Stimulated activated CD4-positive, alpha-beta T cell treated with anti-CD3 and anti-CD28 coated beads, TNF-alpha, amount 100 ng/mL, for 1 hour (primary cell): ENCODE measurements at places on chromosomes 7 and 10.

DNA sequence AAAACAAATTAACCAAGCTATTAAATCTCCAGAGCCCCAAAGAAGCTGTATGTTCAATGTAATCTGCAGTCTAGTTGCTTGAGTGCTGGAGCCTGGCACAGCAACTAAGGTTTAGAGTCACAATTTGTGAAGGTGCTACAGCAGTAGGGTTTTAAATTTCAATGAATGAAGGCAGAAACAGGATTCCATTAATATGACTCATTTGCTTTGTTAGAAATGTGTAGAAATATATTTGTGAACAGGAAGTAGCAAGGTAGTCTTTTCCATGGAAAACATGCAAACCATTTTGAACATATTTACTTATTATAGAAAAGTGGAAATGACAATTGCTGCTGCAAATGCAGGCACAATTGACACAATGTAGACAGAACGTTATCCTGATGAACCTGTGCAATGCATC, 149.0 kb upstream of the STEAP4 start:
- DNase-seq, result no peak

DNA sequence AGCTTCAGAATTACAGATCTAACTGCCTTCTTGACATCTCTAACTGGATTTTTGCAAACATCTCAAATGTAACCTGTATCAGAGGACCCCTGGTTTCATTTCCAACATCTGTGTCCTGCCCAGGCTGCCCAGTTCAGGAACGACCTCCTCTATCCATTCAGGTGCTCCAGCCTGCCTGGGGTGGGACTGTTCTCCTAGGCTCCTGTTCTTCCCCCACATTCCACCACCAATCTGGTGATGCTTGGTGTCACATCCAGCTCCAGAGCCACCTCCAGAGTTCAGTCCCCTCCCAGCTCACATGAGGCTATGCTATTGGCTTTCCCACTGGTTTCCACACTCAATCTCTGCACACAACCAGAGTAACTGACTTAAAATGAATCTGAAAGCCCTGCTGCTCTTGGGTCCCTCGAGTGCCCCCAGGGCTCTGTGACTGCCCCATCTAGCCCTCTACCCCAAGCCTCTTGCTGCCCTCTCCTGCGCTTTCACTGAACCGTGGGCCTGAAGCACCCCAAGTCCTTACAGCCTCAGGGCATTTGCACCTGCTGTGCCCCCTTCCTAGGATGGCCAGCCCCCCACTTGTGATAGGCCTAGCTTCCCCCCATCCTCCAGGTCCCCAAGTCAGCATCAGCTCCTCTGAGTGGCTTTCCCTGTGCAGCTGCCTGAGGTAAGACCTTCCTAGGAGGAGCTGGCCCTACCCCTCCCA, 46.1 kb downstream of the PPIF start:
- DNase-seq, result no peak

GRCh38 chr7:121513105-121513504, 117.0 kb upstream of the FAM3C start:
- DNase-seq, result no peak

DNA sequence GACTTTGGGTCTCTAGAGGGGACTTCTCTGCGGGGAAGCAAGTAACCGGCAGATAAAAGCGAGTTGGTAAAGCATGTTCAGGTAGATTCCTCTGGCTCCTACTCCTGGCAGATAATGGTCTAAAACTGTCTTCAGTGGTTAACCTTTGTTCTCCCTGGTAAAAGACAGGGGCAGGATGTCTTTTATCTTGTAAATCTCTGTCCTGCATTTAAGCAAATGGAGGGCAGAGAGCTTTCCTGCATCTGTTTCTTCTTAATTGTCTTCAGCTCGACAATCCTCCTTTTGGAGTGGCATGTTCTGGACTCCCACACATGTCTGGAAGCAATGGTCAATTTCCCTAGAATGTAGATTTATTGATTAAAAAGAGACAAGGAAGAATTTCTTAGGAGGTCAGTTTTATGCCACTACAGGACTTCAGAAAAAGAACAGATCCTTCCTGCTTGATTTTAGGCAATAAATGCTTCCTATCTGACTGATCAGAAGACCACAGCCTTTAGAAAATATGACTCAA, 16.6 kb downstream of the C7orf33 start:
- DNase-seq, result no peak

GRCh38 chr10:114042895-114043531, 653 bp upstream of the ADRB1 start:
- DNase-seq, result no peak

- DNase-seq, result no peak
These were observed 32.6 kb downstream of the ELFN1 start for GRCh38 chr7:1702652-1703051.

DNA sequence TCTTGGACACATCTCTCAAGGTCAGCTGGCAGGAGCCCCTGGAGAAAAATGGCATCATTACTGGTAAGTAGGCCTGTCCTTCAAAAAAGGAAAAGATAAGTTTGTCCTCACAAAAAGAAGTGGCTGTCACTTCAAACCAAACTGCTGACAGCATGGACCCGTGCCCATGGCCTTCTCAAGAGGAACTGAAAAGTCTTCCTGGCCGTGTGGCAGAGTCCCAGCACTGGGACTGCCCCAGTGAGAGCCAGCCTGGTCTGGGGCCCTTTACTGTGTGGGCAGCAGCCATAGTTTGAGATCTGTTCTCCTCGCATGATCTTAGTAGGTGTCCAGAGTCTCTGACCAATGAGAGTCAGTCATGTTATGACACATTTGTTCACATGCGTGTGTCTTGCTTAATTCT, 614.2 kb upstream of the FOXK1 start:
- DNase-seq, result no peak

- DNase-seq, result no peak
These were observed 28.9 kb upstream of the CREB3L2 start for GRCh38 chr7:138030679-138031351.

- no peak for DNase-seq
These were observed 14.4 kb downstream of the ALKBH4 start for GRCh38 chr7:102450242-102450641.

DNA sequence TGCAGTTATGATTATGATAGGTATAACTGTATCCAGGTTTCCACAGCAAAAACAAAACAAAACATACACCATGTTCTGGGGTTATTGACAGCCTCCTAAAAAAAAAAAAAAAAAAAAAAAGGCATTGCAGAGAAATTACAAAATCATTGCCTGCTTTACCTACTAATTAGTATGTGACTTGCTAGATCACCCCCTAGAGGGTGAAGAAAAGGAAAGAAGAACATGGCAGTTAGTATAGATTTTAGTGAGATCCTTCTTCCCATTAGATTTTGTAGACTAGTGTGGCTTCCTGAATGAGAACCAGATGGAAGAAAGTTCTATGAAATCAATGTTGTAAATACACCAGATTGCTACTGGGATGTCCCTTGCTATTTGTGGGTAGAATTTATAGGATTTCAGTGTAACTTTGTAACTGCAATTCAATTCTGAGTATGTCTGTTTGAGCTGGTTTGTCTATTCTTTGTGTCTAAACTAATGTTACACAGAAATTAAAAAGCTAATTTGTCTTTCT, 24.0 kb upstream of the AGBL3 start:
- no peak for DNase-seq

DNA sequence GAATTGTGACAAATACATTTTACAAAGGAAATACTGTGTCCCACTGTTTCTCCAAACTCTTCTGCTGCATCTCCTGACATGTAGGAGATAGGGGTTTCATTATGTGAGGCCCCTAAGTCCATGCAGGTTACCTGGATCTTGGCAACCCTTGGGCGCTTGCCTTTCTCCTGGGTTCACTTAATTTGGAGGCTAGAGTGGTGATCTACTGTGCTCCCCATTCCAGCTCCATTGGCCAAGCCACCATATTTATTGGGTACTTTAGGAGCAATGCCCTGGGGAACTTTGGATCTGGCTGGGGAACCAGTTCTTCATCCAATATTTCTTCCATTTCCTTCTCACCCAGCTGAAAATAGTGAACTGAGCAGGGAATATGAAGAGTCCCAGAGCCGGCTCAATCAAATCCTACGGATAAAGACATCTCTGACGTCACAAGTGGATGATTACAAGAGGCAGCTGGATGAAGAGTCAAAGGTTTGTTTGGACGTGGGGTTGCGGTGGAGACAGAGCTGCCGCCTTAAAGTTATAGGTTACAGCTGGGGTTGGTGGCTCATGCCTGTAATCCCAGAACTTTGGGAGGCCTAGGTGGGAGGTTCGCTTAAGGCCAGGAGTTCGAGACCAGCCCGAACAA, 18.5 kb downstream of the MYH16 start:
- DNase-seq, result no peak

GRCh38 chr7:155430606-155431005, 27.3 kb upstream of the EN2 start:
- DNase-seq, result no peak

DNA sequence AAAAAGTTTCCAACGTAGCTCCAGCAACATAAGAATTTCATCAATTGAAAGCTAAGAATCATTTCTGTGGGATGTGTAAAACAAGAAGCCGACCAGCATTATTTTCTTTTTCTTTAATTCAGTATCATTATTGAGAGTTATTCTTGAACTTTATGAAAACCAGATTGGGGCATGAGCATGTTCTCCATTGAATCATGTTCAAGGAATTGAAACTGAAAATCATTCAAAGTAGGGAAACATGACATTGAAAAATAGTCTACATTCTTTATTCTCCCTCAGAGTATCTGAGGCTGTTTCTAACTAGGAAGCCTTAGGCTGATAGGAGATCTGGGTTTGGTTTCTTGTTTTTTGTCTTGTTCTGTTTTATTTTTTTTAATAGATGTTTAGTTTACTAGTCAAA, 253.7 kb downstream of the DYNC1I1 start:
- DNase-seq, result no peak

- no peak for DNase-seq
These were observed 110.7 kb downstream of the RALA start for GRCh38 chr7:39733881-39734632.

- DNase-seq, result no peak
These were observed 45.8 kb downstream of the PRR15 start for GRCh38 chr7:29609162-29610037.

DNA sequence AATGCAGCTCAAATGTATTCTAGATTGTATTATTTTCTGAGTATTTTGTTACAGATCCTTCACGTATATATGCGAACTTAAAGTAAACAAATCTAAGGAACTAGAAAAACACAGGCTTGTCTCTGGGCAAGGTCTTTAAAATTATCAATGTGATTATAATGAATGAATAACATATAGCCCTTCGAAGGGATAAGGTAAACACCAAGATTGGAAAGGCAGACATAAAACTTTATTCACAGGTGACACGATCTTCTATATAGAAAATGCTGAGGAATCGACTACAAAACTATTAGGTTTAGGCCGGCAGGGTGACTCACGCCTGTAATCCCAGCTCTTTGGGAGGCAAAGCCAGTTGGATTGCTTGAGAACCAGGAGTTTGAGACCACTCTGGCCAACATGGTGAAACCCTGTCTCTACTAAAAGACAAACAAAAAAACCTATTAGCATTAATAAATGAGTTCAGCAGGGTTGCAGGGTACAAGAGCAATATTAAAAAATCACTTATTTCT, 80.4 kb downstream of the CNNM2 start:
- no peak for DNase-seq

- DNase-seq, result no peak
These were observed 61.1 kb upstream of the CCDC71L start for GRCh38 chr7:106721816-106722785.

GRCh38 chr7:92729172-92729571, 107.2 kb downstream of the CDK6 start:
- no peak for DNase-seq

DNA sequence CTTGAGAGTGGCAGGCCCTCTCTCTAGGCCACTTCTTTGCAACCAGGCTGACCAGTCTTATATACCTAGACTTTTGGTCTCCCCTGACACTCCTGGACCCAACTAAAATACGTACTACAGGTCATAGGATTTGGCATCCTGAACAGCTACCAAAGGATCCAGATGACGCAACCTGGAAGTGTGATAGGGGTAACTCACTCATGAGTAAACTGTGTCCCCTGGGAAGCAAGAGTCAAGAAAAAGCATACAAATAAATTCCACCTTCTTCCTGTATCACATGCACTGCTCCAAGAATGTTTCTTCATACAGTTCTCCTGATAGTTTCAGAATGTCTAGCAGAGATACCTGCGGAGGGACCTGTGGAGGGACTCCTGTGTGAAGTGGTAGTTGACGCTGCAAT, 172.3 kb downstream of the MDFIC start:
- no peak for DNase-seq

DNA sequence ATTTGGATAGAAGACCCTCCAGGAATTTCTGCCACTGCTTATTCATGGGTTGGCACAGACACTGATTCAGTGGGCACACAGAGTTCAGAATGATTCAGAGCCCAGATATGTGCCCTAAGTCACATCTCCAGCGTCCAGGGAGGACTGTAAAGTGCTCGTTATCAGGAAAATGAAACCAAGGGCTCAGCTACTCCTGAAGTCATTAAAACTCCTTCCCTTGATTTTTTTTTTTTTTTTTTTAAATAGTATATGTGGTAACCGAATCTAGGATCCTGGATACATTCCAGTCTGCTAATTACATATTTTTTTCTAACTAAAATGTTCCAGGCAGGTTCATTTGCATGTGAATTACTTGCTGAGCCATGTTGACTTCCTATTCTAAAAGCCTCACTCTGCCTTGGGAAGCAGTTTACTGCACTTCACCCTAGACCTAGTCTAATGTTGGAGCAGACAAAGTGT, 34.7 kb downstream of the MET start:
- DNase-seq, result no peak

DNA sequence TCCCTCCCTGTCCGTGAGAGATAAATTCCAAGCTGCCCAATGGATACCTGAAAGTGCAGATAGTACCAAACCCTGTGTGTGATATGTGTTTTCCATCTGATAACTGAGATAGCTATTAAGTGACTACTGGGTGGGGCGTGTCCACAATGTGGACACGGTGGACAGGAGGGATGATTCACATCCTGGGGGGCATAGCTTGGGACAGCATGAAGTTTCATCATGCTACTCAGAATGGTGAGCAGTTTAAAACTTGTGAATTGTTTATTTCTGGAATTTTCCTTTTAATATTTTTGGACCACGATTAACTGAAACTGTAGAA, 158.6 kb downstream of the CREB5 start:
- DNase-seq, result no peak

- no peak for DNase-seq
These were observed 16.2 kb upstream of the ZNF488 start for GRCh38 chr10:47400251-47400650.

GRCh38 chr7:132573251-132573955, 2.9 kb downstream of the PLXNA4 start:
- no peak for DNase-seq

- no peak for DNase-seq
These were observed 12.0 kb upstream of the MARVELD1 start for GRCh38 chr10:97701438-97702069.

DNA sequence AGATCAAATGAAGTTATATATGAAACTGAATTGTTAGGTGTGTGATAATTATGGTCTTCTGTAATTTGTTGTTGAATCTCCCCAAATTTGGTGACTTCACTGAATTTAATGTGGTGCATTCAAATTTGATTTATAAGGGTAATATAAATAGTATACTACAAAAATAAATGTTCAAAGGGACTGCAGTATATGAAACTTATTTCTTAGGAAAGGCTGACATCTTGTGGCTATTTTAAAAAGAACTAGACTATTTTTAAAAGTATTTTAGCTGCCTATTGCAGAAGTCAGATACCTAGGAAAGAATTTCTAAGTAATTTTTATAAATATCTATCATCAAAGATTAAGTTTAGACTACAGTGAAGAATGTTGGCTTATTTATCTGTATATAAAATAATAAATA, 36.6 kb downstream of the ATRNL1 start:
- DNase-seq, result no peak

GRCh38 chr10:119250641-119251314, 43.4 kb downstream of the GRK5 start:
- DNase-seq, result no peak

GRCh38 chr7:102890292-102890970, 22.4 kb upstream of the LRRC17 start:
- DNase-seq, result no peak

- no peak for DNase-seq
These were observed 41.9 kb downstream of the RBM20 start for GRCh38 chr10:110686047-110686446.
